ENCODE measurements at places on chromosomes 3 and 15.

DNA sequence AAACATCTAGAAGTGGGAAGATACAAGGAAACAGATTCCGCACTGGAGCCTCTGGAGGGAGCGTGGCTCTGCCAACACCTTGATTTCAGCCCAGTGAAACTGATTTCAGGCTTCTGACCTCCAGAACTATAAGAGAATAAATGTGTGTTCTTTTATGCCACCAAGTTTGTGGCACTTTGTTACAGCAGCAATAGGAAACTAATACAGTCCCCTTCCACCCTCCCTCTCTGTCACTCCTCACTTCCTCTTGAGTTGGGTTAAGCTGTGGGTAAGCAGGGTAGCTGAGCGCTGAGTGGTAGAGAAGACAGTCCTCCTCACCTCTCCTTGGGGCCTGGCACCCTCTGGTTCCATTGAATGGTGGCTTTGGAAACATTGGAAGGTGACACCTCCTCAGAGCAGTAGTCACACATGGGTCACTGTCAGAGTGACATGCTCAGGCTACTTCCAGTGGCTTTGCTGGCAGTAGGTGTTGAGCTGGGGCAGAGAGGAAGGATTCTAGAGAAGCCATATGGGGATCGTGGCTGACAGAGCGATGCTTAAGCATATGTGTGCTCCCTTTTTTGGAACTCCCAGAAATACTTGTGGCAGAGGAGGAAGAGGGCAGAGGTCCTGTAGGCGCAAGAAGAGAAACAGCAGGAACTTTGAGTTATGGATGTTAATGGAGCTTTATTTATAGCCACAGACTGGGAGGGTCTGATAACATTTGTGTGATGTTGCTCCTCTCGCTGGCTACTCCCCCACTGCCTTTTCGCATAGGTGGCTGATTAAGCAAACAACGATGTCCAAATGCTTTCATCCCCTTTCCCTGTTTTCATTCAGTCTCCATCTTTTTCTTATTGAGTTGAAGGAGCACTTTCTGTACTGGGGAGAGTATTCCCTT, 14.8 kb upstream of the HCN4 start:
- DNase-seq = no peak

DNA sequence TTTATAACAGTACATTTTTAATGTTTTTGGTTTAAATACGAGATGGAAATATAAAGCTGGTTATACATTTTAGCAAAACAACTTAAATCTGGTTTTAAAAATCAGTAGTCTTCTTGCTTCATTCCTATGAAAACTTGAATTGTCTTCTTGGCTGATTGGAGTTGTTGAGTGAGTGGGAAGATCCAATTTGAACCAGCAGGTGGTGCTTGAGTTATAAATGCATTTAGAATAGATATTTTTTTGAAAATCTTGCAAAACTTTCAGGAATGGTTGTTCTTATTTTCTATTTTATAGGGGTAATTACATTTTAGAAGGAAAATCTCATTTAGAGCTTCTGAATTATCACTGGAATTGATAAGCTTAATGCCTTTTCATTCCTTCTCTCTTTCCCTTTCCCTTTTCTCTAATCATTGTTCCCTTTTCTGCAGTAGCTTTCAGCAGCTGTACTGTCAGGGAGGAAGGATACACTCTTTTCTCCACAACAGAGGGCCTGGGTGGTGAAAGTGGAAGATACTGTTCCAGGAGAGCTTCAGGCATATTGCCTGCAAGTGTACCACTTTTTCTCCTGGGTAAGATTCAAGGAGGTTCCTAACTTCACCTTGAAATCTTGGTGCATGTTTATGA, 335.6 kb downstream of the NLGN1 start:
- DNase-seq = no peak

- DNase-seq = no peak
Observed at GRCh38 chr15:51155891-51156290, 61.2 kb upstream of the TNFAIP8L3 start.

DNA sequence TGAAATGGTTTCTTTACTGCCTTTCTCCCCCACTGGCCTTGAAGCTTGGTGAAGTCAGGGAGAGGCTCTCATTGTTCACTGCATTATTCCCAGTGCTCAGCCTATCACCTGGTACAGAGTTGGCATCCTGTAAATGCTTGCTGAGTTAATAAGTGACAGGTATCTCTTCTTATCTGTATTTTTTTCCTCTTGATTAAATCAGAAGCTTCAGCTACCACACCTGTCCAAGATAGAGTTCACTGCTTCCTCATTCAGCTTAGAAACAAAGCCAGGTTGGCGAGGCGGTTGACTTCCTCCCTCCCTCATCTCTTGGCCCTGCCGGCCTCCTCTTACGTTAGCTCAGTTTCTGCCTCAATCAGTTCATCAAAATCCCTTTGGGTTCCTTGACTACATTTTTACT, 142.8 kb downstream of the LIPC start:
- DNase-seq = no peak

DNA sequence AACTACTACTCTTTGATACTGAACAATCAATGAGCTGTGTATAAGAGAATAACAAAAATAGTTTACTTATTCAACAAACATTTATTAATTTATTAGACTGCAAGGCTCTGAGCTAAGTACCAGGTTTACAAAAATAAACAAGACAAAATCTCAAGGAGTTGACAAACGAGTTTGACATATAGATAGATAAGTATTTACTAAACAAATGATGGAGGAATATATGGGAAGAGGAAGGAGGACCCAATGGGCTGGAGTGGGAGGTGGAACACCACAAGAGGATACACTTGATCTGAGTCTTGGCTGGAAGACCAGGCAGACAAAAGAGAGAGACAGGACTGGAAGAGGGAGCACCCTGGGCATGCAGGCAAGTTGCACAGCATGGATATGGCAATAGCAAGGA, 47.5 kb upstream of the FSIP1 start:
- no peak for DNase-seq

- no peak for DNase-seq
Observed at GRCh38 chr3:50792568-50792967, 117.8 kb downstream of the DOCK3 start.

DNA sequence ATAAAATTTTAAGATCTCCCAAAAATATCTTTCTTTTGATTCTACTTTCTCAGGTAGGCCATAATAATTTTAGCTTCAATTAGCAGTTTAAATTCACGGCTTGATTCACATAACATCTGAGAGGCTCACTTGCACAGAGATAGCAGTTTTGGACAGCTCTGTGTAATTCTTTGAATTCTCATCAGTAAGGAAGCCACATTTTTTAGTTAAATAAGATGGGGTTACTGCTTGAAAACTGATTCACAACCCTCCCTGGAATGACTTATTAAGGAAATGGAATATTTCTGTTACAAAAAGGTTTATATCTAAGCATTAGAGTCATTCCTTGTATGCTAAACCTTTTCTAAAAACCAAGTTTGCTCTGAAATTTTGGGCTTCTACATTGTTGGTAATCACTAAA, 212.7 kb downstream of the ALCAM start:
- DNase-seq = no peak

DNA sequence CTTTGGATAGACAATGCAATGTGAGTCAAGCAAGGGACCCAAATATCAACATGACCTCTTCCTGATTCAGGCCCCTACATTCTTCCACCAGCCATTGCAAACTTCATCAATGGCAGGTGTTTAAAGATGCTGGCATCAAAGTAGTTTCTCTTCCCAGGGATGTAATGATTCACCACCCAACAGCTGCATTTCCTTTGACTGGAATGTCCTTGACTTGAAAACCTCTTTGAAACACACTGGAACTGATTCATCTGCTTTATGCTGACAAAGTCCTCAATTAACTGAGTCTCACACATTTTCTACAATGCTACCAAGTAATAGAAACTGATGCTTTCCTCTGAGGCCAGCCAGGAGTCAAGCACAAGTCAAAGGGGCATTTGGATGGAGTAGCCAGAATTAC, 385.5 kb downstream of the GBE1 start:
- no peak for DNase-seq

DNA sequence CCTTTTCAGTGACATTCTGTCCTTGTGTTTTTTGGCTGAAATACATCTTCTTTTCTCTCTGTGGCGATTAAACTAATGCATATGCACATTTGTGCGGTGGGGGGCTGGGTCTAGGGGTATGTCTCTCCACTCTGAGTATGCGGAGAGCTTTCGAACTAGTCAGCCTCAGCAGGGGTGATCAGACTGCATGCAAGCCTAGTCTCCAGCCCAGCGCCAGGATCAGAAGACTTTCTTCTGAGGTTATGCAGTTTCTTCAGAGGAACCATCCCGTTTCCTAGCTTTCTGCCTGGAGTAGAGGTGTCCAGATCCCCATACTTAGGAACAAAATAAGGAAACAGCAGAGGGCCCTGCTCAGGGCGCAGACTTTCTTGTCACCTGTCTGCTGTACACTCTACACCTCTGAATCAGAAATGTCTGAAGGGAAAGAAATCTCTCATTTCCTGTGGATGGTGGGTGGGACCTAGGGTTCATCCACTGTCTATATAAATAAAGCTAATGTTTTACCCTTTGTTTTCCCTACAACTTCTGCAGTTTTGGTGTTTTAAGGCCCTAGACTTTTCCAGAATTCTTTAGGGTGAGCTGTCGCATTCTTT, 230.4 kb downstream of the ABHD5 start:
- no peak for DNase-seq

DNA sequence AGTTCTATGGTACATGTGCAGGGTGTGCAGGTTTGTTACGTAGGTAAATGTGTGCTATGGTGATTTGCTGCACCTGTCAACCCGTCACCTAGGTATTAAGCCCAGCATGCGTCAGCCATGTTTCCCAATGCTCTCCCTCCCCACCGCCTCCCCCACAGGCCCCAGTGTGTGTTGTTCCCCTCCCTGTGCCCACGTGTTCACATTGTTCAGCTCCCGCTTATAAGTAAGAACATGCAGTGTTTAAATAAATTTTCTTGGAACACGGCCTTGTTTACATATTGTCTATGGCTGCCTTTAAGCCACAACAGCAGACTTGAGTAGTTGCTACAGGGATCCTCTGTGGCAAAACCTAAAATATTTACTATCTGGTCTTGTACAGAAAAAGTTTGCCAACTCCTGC, 41.3 kb upstream of the CORO2B start:
- no peak for DNase-seq

DNA sequence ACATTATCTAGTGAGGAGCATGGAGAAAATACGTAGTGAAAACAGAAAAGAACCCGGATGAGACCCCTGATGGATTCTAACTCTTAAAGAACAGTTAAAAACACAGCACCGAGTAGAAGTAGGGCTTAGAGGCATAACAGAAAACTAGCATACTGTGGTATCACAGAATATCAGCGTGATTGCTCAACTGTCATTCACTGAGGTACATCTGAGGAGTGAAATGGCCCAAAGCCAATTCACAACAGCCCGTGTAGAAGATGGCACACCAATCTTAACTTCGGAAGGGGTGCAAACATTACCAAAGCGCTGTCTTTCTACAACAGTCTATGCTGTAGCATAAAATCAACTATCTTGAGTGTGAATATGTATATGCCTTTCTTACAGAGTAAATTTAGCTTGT, 1.8 kb downstream of the CLASP2 start:
- DNase-seq = no peak

GRCh38 chr3:155352900-155353490, 59.5 kb upstream of the STRIT1 start:
- no peak for DNase-seq

GRCh38 chr15:68798346-68799094, 22.2 kb downstream of the ANP32A start:
- no peak for DNase-seq

- DNase-seq = no peak
Observed at GRCh38 chr3:21256932-21257331, 494.1 kb downstream of the ZNF385D start.

- no peak for DNase-seq
Observed at GRCh38 chr3:172315401-172316091, 132.7 kb downstream of the GHSR start.

DNA sequence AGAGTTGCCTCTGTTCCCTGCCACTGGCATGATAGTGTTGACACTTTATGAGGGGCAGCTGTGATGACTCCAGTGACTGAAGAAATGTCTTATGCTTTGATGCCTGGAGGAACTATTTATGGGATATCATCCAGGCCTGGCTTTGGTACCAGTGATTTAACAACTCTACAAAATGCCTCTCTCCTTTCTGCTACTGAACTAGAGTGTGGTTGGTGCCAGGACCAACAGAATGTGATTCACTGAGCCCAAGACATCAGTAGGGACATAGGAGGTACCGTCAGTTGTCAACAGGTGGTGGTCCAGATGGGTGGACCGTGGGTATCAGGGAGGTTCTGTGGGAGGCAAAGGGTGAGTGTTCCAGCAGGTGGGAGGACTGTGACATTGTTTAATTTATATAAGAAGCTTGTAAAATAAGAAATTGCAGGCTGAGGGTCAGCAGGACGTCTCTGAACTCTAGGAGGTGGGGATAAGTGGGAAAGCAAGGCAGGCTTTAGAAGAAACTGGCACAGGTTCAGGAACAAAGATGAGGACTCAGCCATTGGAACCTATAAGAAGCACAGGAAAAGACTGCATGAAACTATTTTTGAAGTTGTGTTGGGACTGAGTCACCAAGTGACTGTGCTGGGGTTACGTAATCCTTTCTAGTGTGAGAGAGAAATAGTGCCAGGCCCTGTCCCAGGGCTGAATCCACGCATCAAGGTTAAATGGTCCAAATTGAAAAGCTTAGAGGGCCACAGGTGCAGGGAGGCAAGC, 28.5 kb upstream of the SLC7A14 start:
- DNase-seq = no peak

DNA sequence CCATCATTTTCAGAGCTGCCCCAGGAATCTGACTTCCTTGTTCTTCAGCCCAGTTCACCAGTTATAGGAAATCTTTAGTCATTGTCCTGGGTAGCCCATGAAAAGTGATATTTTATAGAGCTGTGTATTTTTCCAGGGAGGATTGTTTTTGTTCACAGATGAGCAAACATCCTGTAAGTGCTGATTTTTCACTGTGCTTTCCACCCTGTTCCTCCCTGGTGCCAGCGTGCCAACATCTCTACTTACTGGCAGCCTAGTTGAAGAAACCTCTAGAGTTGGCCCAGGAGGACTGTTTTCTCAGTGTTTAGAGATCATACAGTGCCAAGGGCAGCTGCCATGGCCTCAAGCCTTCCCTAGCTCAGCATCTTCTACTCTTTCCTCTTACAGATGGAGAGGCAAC, 41.3 kb downstream of the ST6GAL1 start:
- DNase-seq = no peak

- no peak for DNase-seq
Observed at GRCh38 chr3:42742259-42742658, 30.8 kb downstream of the CCDC13 start.

DNA sequence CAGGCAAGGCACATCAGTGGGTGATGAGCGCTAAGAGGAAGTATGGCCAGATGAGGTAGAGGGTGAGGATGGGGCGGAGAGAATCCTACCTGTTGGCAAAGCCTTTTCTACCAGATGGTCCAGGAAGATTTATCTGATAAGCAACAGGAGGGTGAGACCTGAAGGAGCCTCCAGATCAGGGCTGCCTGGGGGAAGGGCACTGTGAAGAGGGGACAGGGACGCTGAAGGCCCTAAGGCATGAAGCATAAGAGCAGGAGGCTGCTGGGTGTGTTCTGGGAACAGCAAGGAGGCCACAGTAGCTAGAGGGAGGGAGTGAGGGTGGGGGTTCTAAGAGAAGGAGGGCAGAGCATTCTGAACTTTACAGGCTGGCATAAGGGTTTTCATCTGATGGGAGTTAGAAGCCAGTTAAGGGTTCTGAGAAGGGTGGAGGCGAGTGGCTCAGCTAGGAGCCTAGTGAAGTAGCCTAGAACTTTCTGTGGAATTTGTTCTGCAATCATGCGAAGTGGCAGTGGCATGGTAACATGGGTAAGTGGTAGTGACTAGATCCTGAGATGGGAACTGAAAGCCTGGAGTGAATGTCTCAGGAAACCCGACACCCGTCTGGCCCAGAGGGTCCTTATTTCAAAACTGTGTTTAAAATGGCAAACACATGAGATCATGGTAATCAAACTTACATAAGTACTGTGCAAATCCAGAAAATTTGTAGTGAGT, 29.9 kb downstream of the CGNL1 start:
- DNase-seq = no peak

All from activated CD4-positive, alpha-beta T cell treated with anti-CD3 and anti-CD28 coated beads for 24 hours (primary cell).